ENCODE measurements at places on chromosomes 7 and 10.

DNA sequence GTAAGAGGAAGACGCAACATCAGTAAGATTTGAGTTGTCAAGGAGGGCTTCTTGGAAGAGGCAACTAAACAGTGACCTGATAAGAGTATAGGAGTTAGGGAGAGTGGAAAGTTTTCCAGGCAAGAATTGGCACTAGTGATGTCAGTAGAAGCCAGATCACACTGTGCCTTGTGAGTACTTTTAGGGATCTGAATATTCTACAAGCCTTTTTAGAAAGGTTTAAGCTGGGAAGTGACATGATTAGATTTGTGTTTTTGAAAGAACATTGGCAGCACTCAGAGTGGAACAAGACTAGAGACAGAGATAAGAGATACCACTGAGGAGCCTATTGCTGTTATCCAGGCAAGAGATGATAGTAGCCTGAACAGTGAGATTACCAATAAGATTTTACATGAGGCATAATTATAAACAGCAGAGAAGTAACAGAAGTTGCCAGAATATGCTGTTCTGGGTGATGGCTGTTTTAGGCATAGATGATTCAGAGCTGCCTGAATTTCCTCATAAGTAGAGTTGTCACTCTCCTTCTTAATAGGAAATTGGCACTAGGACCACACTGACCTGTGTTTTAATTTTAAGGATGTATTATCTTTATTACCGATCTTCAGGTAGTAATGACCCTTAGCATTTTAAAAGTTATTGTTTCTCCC is 45.6 kb downstream of the NHLRC2 start:
- DNase-seq, result no peak

DNA sequence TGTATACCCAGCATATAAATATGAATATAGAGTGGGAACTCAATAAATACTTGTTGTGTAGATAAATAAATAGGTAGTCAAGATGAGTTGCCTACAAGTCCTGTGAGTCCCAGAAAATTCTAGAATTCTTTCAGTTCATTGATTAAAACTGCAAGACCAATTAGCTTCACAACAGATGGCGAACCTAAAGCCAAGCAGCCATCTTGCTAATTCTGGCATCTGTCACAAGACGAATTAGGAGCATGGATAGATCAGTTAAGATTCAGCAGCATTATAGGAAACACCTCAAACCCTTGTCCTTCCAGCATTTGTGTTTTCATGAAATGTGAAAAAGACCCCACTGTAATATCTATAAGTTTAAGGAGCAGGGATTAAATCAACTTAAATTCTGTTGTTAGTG is 552.7 kb downstream of the MAGI2 start:
- no peak for DNase-seq

DNA sequence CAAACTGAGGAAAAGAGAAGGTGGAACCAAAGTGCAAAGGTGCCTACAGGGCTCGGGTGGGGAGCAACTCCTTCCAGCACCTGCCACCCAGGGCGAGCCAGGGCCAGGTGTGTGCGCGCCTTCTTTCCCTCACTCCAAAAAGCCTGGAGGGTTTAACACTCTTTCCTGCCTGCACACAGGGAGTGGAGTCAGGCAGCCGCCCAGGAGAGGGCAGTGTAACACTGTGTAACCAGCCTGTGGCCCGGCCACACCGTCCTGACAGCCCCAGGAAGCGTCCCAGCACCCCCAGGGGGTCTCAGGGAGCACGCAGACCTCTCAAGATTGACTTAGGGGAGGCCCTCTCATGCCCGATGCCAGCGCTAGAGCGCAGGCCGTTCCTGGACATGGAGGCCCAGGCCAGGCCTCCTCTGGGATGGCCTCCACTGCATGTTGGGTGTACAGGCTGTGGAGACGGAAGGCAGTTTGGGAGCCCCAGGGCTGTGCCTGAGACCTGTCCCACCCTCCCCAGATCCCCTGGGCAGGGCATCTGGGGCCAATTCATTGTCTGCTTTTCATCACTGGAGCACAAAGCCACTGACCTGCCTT is 13.4 kb downstream of the BRI3 start:
- peak; percentile 69 for DNase-seq

- DNase-seq, result no peak
Observed at GRCh38 chr10:110512461-110513187, 14.9 kb downstream of the DUSP5 start.

DNA sequence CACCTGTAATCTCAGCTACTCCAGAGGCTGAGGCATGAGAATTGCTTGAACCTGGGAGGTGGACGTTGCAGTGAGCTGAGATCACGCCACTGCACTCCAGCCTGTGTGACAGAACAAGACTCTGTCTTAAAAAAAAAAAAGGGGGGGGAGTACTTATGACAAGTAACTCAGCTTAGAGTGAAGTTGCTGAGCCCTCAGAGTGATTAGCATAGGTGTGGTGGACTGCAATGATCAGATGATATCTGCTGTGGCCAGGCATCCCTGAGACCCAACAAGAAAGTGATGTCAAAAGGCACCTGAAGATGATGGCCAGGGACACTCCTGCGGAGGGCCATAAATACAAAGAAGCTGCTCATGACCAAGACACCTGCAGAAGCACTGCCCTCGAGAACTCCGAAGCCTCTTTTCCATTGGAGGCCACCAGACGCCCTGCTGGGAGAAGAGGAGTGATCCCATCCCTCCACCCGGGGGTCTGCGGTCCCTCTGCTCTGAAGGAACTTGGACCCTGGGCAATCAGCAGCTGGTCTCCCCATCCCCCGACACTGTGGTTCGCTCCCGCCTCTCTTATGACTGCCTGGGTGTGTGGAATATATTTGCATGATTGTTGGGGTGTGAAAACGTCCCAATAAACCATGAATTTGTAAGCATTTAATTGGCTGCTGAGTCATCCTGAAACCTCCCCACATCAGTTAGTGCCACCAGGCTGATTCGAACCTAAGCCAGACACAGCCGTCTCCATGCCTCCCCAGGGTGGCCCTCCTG is 46.0 kb downstream of the RASGEF1A start:
- DNase-seq, result no peak

DNA sequence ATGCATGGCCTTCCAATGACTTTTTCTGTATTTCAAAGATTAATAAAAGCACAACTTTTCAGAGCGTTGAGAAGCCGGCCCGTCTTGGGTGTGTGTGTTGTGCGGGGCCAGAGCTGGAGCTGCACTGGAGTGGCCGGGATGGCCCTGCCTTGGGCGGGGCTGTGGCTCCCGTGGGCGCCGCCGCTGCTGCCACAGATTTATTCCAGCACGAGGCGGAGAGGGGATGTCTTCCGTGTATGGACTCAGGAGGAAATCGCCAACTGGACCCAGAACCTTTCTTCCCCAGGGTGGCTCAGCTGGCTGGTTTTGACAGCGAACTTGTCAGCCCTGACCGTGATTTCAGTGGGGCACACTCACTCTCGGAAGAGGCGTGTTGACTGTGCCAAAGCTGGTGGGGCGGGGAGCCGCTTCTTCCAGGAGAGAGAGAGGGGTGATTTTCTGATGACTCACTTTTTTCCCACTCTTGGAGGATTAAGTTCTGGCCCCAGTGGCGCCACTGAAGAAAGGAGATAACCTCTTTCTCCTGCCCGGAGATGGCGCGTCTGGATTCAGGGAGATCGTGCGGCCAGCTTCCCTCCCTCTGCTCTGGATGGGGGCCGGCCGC is 72.4 kb downstream of the DNAJB6 start:
- DNase-seq, result no peak

DNA sequence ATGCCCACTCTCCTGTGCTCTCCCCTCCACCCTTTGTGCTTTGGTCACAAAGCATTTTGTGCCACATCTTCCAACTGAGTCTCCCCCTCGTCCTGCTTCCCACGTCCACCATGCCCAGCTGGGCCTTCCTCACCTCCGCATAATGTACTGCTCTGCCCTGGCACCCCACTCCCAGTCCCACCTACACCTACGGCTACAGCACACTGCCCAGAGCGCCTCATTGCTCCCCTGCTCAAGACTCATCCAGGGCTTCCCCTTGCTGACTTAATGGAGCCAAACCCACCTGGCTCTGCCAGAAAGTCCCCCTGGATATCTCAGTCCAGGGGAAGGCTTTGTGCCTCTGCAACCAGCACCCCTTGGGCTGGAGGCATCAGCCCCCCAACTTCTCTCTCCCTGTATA is 299.2 kb upstream of the ZMIZ1 start:
- DNase-seq, result no peak

- no peak for DNase-seq
Observed at GRCh38 chr10:75292794-75293445, 57.2 kb upstream of the COMTD1 start.

DNA sequence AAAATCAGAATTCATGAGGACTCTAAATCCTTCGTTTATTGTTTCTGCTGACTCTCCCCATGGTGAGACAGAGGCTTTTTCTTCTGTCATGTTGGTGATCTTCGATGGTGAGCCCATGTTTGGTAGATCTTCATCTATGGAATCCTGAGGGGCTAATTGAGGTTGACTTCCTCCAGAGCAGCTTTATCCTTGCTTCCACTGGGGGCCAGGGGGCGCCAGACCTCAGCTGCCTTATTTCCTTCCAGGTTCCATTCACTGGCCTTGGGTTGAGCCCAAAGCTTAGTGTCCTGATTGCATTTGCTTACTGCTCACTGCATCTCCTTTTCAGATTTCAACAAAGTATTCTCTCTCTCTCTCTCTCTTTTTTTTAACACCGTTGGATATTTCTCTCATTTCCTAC is 80.7 kb downstream of the GCC1 start:
- peak; percentile 3 for DNase-seq

DNA sequence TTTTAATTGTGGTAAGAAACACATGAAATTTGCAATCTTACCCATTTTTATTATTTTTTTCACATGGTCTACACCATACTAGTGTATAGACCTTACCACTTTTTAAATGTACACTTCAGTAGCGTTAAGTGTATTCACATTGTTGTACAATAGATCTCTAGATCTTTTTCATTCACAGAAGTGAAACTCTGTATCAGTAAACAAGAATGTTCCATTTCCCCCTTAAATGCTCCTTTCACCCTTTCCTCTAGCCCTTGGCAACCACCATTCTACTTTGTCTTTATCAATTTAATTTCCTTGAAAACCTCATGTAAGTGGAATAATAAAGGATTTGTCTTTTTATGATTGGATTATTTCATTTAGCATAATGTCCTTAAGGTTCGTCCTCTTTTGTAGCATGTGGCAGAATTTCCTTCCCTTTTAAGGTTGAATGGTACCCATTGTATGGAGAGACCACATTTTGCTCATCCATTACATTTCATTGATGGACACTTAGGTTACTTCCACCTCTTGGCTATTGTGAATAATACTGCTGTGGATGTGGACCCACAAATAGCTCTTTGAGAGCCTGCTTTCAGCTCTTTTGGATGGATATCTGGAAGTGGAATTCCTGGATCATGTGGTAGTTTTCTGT is 45.7 kb downstream of the SNX10 start:
- DNase-seq, result no peak

- DNase-seq, result no peak
Observed at GRCh38 chr7:88289564-88290025, 17.1 kb downstream of the STEAP4 start.

DNA sequence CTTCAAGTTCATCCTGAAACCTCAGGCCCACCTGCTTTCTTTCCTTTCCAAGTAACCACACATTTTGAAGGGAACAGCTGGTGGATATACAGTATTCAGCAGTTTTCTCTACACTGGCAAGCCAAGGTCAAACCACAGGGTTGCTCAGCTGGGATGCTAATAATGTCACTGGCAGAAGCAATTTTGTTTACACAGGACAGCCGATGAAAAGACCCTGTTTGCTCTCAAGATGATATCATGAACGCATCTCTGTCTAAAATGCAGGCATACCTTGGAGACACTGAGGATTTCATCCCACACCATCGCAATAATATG is 186.2 kb downstream of the USP6NL start:
- DNase-seq, result no peak

GRCh38 chr10:131854579-131855335 is 46.1 kb upstream of the PPP2R2D start:
- no peak for DNase-seq

DNA sequence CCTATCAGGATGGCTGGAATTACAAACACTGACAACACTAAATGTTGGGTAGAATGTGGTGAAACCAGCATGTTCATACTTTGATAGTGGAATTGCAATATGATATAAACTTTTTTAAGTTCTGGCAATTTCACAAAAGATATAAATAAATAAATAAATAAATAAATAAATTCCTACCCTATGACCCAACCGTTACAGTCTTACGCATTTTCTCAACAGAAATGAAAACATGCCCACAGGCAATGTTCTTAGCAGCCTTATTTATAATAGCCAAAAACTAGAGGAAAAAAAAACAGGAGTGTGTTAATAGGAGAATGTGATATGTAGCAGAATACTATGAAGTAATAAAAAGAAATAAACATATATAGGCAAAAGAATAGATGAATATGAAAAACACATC is 318.9 kb downstream of the IPMK start:
- DNase-seq, result no peak

DNA sequence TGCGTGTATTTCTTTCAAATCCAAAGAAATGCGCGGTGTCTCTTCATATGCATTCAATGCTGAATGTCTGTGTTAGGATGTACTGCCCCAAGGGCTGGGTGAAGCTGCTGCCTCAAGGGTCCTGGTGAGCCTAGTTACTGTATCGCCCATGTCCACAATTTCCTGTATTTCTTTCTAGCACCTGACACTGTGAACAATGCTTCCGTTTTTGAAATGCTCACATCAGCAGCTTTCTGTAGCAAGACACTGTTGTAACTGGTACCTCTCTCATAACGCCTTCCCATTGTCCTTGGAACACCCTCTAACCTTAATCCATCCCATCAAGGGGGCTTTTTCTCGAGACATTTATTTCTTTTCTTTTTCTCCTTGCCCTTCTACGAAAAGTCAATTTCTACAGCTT is 25.1 kb downstream of the NRP1 start:
- DNase-seq, result no peak

GRCh38 chr10:60525716-60526585 is 136.3 kb upstream of the ANK3 start:
- no peak for DNase-seq

DNA sequence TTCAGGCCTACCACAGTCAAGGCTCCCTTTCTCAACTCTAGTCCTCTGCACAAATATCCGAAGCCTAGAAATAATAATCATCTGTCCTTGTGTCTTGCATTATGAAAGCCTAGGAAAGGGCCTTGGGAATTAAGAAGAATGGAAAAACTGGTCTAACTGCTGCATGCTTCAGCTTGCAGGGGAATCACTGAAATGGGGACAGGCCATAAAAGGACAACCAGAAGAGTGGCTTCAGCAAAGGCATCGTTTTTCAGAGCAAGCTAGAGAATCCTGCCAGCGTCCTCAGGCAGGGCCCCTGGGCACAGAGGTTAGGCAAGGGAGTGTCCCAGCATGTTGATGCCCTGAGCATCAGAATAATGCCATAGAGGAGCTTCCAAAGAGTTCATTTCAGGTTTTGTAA is 13.2 kb downstream of the ERVW-1 start:
- DNase-seq, result no peak

- DNase-seq, result no peak
Observed at GRCh38 chr7:101953248-101953819, 135.9 kb downstream of the CUX1 start.
